ENCODE measurements at places on chromosomes 13 and 19.

- DNase-seq: no peak
Observed at GRCh38 chr19:55667958-55668357, 7.1 kb upstream of the EPN1 start.

DNA sequence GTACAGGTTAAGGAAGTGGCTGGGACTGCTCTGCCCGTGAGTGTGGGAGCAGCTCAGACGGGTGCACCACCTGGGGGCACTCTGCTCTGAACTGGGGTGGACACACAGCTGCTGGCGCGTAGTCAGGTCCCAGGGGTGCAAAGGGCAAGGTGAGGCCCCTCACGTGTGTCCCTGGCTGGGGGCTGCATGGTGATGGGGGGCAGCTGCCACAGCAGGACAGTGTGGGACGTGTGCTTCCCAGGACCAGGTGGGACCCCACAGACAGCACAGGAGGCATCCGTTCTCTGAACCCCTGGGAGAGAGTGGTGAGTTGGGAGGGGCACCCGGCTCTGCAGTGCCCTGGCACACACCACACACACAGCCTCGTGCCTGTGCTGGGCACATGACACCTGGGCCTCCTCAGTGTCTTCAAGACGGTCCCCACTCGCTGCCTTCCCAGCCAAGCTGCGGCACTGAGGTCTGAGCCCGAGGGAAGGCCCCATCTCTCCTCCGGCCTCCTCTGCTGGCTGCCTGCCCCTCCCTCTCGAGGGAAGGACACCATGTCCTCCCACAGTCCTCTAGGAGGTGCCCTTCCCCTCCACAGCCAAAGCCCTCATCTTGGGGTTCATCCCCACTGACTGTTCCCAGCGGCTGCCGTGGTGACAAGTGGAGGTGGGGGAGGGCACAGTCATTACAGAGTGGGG is 24.7 kb downstream of the CILP2 start:
- no peak for DNase-seq

DNA sequence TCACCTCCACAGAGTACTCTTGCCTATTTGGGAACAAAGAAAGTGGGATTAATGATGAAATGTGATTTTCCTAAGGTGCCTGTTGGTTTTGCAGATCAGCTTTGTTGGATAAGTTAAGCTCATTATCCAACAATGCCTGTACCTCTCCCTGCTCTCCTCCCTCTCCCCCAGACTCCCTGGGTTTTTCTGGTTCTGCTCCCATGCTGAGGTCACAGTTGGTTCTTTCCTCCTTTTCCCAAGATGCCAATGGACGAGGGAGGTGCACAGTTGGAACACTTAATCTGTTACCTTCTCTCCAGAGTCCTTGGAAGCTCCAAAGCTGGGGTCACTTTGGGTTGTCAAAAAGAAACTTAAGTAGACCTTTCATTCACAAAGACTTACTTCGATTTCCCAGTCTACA is 1.6 kb downstream of the OXGR1 start:
- no peak for DNase-seq

GRCh38 chr19:47637550-47637949 is 28.6 kb downstream of the BICRA start:
- DNase-seq: no peak

DNA sequence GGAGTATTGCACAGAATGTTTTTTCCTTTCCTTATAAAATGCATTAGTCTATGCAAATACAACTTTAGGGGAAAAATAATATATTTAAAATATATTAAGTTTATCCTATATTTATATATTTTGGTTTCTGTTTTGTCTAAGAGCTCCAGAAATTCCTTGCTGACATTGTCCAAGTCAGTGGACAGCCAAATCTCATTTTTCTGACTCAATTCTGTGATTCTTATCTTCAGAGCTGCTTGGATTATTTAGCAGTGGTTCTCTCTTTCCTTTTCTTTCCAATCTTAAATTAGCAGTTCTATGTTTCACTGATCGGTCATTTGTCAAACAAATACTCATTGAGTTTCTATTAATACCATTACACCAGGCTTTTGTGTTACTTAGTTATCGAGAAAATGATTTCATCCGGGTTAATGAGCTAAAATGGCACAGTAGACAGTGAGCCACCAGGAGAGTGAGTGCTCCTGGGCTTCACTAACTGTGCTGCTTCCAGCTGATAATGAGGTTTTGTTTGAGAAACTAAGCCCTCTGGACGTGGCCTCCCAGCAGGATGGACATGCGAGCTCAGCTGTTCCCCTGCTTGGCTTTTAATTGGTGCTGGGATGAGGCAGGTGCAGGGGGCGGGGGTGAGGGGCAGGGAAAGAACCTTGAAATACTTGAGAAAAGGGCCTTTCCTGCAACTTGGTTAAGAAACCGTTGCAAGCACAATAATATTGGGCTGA is 44.0 kb downstream of the ATP11A start:
- no peak for DNase-seq

DNA sequence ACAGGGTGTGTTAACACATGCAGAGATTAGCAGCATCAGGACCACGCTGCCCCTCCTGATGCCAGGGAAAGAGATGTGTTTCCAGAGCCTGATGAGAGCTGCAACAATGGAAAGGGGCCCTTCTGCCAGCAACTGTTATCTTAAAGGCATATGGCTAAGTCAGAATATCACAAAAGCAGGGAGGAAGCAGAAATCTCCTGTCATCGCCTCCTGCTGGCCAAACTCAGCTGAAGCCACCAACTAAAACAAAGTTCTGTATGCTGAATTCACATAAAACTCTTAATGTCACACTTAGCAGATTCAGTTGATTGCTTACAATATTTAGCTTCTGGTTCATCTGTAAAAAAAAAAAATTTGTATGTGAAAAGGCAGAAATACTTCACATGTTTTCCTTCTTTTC is 178.2 kb downstream of the GPC5 start:
- no peak for DNase-seq

DNA sequence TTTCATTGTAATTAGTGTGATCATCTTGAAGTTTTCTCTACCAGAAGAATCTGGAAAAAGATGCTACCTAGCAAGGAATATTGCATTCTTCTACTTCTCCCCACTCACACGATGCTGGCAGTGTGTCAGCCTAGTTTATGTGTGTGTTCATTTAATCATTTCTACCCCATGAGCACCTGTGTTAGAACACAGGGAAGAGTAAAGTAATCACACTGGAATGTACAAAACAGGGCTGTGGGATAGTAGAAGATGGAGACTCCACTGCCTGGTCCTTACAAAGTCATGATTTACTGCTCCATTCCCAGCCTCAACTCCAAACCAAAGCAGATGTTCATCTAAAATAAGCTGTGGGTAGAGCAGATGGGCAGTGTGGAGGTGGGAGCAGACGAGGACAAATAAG is 47.7 kb upstream of the RGCC start:
- DNase-seq: no peak

- no peak for DNase-seq
Observed at GRCh38 chr13:24142886-24143285, 17.6 kb upstream of the SPATA13 start.

DNA sequence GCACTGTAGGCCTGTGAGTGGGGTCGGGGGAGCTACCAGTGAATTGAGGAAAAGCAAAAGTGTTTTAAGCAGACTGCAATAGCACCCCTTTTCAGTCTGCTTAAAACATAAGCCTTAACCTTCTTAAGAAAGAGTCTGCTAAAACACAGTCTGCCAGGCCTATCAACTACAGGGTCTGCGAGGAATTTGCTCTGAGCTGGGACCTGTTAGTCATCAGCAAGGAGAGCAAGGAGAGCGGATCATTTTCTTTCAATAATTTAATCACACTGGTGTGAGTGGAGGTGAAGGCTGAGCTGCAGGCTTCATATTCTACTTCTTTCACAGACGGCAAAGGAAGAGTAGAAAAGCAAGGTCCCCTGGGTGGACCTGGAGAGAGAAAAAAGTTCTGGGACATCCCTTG is 342.7 kb downstream of the ENOX1 start:
- DNase-seq: no peak

- DNase-seq: no peak
Observed at GRCh38 chr19:33629826-33630375, 8.1 kb downstream of the CHST8 start.

DNA sequence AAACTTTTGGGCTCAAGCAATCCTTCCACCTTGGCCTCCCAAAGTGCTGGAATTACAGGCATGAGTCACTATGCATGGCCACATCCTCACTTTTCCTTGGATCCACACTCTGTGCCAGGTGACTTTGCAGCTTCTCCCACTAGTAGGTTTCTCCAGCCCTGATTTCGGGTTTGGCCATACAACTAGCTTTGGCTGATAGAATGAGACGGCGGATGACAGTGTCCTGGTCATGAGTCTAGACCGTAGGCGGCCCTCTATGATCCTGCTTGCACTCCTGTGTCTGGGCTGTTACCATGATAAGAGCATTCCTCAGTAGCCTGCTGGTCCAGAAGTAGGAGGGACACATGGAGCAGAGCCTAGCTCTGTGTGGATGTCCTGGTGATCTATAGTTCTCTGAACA is 112.5 kb upstream of the KL start:
- DNase-seq: no peak

DNA sequence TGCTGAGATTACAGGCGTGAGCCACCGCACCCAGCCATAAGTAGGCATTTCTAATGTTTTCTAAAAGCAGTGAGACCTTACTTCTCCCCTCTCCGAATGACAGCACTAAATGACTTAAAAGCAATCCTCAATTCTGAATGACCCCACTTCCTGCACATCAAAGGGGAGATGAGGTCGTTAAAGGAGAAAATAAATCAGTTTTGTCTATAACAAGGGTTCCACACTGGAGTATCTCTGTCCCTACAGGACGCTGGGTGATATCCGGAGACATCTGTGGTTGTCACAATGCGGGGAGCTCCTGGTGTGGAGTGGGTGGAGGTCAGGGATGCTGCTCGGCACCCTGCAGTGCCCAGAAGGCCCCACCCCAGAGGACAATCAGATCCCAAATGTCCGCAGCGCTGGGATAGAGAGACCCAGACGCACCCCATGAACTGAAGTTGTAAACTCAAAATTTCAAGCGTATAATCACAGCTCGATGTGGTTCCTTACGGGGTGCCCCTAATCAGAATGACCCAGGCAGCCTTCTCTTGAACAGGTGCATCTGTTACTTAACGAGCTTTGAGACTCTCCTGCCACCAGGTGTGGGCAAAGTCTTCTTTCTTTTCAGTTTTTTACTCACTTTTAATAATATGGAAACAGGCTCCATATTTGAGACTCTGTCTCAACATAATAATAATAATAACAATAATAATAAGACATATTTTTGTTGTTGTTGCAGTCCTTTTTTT is 2.9 kb downstream of the GNG7 start:
- no peak for DNase-seq

- DNase-seq: peak; percentile 43
Observed at GRCh38 chr13:100235311-100235901, 146.5 kb downstream of the PCCA start.

DNA sequence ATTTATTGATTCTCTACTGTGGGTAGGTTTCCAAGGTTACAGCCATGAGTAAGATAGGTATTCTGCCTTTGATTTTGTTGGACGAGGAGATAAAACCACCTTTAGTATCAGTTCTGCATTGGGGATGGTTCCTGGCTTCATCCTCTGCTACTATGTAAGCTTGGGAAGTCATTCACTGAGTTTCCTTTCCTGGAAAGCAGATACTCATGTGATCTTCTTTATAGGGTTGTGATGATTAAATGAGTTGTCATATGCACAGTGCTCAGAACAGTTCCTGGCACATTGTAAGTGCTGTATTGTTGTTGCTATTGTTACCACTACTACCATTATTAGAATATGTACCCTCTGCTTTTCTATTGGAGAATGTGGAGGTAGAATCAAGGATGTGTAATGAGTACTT is 13.1 kb upstream of the WTIP start:
- no peak for DNase-seq

DNA sequence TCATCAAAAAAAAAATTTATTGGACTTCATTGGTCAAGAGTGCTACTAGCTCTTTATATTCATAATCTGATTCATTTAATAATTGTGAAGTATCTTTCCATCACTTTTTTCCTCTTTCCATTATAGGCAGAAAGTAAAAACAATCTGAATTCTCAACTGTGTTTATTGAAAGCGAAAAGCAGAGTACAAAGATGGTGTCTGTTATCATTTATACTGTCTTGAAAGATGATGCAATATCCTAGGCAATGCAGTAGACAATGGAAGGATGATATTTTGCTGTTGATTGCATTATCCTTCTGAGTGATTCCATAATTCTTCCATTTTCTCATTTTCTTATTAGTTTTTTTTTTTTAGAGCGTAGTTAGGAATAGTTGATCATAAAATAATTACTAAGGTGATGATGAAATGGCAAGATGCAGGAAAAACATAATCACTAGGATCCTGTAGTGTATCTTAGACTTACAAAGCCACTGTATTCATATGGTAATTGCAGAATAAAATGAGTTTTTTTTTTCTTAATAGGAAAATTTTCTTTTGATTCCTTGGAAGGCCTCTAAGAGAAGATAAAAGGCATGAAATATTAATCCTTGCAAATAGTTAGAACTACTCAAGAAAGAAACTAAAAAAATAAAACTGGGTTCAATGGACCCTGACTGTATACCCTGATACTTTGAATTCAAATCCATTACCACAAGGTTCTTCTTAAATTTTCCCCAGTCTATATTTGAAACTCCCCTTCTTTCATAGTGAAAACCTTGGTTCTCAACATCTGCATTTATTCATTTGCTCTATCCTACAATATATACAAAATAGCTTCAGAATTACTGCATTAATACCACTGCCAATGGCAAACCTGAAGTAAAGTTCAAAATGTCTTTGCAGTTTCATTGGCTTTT is 11.6 kb downstream of the URI1 start:
- DNase-seq: no peak

DNA sequence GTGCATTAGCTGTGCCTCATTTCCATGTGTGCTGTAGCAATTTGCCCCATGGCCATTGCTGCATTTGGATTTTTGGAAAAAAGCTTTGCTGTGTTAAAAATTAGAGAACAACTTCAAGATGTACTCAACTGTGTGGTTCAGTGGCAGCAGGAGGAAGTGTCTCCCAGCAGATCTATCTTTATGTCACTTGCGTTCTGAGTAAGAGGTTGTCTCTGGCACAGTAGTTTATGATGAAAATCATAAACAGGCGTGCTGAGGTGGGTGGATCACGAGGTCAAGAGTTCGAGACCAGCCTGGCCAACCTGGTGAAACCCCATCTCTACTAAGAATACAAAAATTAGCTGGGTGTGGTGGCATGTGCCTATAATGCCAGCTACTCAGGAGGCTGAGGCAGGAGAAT is 29.0 kb upstream of the RNF17 start:
- no peak for DNase-seq

DNA sequence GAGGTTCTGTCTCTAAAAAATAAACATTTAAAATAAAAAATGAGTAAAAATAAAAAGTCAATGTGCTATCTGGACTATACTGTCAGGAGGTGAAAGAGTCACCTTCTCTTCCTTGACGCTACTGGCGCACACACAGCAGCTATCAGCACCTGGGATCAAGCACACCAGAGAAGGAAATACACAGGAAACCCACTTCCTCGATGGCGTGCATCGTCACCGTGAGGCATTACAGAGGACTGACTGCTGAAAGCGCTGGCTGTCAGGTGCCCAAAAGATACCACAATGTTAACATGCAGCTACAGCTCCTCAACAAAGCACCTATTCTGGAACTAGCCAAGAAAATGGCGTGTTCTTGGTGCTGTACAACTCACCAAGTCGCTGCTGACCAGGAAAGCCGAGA is 6.1 kb downstream of the SLC35E1 start:
- DNase-seq: no peak
